ENCODE measurements at places on chromosomes 11 and 22.
A peak's percentile ranks its signal among the peaks of the same experiment; 100 is the strongest.

DNA sequence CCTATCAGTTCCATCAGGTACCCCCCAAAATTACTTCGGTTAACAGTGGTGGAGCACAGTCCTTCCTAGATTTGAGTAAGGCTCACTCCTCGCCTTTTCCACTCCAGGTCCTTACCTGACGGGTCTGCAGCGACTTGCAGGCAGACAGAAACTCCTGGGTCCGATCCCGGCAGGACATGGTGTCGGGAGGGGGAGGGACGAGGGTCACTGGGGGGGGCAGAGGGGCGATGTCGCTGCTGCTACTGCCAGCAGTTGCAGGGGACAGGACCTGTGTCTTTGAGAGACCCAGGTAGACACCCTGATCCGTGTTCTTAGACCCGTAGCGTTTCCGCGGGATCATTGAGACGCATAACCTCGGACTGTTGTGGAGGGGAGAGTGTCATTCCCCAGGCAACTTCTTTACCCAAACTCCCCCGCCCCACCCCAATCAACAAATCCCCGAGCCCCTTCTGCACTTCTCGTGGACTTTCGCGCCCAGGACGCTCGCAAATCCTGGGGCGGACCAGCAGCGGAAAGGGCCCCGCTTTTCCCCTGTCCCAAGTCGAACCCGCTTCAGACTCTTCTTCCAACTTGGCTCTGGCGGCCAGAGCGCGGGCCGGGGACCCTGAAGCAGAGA, 839 bp downstream of the STX5 start:
- no peak for DNase-seq

DNA sequence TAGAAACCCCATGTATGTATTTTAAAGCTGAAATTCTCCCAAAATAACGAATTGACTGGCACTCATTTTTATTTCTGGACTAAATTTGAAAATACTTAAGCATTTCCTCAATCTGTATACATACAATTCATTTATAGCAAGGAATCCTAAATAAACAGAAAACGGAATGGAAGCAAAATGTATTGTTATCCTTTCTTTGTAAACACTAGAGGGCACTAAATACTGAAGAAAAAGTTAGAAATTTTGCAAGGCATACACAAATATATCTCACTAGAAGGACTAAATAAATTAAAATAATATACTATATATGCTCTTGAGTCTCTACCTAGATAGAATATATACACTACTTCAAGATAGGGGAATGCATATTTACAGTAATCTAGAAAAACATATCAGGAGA, 23.1 kb upstream of the ANO5 start:
- peak; percentile 9 for DNase-seq

DNA sequence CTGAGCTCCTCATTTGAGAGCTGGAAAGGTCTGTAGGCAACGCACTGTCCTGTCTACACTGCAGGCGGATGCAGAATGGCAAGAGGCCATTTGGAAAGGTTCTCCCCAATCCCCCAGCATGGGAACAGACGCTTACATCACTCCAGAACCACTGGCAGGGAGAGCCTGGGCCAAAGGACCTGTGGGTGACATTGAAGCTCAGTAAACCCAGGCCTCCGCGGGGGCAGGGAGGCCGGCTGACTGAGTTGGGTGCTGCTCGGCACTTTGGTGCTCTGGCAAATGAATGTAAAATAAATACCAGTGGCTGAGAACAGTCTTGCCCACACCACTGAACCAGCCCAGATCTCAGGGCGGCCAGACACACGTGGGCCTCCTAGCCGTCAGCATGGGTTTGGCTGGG, 22.4 kb downstream of the TOM1 start:
- DNase-seq, result no peak

GRCh38 chr11:7306900-7307299, 55.2 kb downstream of the SYT9 start:
- no peak for DNase-seq

GRCh38 chr11:90438069-90438468, 215.2 kb upstream of the CHORDC1 start:
- no peak for DNase-seq

DNA sequence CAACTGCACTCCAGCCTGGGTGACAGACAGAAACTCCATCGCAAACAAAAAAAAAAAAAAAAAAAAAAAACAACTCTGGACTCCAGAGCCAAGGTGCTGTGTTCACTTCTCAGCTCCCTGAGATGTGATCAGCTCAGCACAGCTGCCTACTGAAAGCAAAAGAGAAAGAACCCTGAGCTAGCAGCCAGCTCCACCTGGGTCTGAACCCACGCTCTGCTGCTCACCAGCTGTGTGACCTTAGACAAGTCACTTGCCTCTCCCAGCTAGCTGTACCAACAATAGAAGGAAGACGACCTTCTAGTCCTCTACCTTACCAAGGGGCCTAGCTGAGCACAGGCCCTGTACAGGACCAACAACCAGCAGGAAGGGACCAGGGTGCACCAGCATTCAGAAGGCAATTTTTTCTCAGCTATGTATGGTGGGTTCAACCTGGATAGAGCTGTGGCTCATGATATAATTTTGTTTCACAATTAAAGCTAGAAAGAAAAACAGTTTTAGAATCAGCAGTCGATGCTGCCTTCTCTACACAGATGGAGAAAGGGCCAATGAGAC, 3.8 kb downstream of the DGCR2 start:
- no peak for DNase-seq

GRCh38 chr22:40817737-40818136, 1.4 kb downstream of the SLC25A17 start:
- DNase-seq, result no peak

DNA sequence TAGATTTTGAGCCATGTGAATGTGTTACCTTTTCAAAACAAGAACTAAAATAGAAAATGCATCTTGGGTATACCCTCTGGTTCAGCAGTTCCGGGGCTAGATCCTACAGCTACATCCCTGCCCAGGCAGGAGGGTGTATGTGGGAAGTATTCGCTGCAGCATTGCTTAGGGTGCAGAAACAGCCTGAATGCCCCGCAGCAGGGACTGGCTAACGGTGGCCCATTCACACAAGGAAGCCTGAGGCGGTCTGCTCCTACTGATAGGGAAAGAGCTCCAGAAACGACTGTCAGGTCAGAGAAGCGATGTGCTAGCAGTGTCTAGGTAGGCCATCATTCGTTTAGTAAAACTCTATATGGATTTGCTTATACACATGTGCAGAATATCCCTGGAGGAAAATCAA, 9.9 kb upstream of the RASL10A start:
- no peak for DNase-seq

GRCh38 chr22:31870890-31871289, 73.4 kb upstream of the YWHAH start:
- DNase-seq, result peak; percentile 58

DNA sequence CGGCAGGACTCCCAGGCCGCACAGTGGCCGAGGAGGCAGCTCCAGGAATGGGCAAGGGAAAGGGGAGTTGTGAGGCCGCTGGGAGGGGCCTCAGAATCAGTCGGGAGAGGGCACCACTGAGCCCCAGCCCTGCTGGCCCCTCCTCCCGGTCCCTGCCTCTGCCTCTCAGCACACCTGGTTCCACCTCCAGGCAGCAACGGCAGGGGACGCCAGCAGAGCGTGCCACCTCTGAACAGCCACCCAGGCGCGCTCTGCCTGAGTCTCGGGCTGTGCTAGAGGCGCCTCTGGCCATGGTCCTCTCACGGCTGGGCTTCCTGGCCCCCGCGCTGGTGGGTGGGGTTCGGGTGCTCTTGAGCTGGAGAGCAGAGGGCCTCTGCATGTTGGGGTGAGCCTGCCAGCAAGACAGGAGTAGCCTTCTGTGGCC, 33.0 kb downstream of the MOB2 start:
- no peak for DNase-seq

DNA sequence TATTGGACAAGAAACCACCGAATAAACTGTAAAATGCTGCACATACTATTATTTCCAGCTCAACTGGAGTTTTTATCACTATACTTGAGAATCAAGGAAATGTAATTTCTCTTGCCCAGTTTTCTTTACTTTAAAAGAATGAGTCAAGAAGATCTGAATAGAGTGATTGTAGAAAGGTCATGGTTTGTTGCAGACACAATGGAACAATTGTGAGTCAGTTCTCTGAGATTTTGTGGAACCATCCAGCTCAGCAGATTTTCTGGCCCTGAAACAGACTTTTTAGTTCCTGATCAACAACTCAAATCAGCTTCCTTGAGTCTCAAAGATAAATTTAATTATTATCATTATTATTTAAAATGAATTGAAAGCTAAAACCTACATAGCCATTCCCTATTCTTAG, 1.3 kb downstream of the TCN1 start:
- DNase-seq, result peak; percentile 69

DNA sequence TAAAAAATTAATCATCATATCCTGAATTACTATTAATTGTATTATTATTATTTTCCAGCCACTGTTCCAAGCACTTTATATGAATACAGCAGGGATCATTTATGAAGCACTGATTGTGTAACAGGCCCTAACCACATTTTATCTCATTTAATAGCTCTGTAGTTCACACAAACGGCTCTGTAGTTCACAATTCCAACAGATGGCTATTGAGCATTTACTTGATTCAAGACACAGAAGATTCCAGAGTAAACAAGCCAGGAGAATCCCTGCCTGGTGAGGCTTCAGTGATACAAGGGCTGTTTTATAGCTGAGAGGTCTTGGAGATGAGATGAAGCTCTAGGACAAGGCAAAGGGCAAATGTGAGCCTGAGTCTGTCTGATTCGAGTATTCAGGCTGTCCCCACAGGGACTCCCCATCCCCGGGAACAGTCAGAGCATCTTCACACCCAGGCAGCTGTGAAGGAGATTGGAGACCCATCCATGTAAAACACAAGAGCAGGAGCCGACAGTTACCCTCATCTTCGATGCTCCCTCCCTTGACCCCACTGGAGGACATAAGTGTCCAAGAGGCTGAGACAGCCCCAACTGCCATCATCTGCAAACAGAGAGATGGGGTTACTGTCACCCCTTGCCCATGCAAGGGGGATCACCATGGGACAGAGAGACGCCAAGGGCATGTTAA, 222.5 kb downstream of the MN1 start:
- peak; percentile 68 for DNase-seq

GRCh38 chr11:120027546-120028180, 110.2 kb downstream of the TRIM29 start:
- no peak for DNase-seq

GRCh38 chr11:82009133-82009532, 724.5 kb downstream of the FAM181B start:
- DNase-seq, result no peak

DNA sequence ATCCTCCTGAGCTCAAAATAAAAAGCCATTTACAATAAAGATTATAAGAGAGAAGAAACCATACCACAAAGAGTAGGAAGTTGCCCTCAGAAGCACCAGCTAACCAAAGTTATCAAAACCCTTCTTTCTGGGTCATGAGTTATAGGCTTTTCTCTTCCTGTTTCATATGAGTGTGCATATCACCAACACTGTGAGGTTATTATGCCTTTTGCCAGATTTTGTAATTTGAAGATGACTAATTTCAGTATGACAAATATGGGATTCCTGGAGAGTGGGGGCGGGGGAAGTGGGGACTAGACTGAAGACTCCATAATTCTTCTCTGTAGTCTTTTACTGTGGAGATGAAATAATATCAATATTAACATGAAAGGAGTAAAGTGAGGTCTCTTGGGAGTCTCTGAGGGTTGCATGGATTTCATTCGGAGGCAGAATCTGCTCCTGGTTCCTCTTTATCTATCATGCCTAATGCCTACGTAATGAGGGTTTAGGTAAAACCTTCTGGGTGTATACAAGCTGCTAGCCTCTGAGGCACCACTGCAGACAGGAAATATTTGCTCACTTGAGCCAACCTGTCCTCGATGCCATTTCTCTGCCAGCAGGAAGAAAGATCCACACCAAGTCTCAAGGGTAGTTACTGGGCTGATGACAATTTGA, 2.1 kb downstream of the LPXN start:
- peak; percentile 86 for DNase-seq
